AG08395 (cell line): ENCODE measurements at places on chromosomes 6 and 20.
A peak's percentile ranks its signal among the peaks of the same experiment; 100 is the strongest.

GRCh38 chr20:62177307-62177706 is 5.5 kb upstream of the MTG2 start:
- no peak for DNase-seq

DNA sequence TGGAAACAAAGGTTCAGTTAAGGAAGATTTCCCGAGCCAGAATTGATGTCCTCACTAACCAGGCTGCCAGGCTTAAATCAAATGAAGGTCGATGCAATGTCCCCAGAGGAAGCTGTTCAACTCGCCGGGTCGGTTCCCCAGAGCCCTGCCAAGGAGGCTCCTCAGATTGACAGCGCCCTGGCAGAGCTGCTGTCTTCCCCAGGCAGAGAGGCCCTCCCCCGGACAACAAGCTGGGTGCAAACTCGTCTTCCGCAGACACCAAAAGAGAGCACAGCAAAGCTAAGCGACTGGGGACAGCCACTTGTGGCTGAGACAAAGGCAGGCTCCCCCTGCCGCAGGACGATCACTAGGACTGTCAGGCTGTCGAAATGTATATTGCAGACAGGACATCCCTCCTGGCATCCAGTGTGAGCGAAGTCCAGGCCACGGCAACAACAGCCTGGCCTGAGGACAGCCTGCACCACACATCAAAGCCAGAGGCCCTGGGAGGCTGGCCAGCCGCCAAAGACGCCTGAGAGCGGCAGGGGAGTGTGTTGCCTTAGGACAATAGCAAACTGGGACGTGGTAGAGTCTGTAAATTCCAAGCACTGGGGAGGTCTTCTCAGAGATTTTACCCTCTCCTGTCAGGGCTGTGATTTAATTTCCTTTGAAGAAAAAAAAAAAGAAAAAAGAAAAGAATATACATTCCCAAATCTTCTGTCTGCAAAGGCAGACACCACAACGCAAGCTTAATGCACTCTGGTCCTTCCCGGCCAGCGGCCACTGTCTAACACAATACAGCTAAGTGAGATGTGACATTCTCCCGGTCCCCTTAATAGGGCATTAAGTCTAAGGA is 99.1 kb downstream of the HIVEP2 start:
- peak; percentile 58 for DNase-seq

DNA sequence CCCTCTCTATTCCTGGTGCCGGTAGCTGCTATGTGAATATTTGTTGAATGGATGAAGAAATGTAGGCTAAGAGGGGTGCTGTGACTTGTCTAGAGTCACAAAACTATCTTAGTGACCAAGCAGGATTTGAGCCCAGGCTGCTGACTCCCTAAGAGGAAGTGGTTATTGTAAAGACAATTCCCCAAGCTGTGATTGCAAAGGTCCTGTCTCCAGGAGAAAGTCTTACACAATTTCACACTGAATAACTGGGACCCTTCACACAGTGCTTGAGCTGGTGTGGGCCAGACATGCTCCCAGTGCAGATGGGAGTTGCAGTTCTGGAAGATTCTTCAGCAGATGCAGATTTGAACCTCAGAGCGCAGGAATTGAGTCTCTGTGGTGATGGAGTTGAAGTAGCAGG is 38.1 kb downstream of the IYD start:
- no peak for DNase-seq

DNA sequence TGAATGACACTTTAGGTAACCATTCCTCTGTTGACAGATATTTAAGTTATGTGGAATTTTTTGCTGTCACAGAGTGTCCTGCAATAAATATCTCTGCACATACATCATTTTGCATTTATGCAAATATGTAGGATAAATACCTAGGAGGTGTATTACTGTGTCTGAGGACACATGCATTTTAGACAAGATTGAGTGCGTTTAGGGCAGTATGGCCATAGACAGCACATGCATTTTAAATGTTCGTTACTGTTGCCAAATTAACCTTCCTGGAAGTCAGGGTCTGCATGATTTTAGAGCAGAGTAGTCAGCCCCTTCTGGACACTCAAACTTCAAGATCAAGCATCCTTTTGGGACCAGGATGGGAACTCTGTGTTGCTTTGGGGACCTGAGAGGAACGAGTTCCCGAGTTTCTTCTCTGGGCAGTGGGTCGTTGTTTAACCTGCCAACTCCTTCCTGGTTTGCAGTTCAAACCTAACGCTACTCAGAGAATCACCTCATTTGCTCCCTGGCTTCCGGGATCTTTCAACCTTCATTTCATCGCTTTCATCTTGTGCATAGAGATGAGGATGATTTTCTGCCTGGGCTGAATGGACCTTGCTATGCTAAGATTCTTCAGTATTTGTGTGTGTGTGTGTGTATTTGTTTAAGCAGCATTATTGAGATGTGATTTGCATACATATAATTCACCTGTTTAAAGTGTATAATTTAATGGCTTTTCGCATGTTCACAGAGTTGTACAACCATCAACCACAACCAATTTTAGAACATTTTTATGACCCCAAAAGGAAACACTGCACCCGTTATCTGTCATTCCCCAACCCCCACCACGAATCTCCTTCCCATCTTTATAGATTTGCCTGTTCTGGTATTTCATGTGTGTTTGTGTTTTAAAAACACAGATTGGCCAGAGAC is 9.8 kb downstream of the BCAS4 start:
- no peak for DNase-seq

GRCh38 chr20:1332749-1333300 is 3.9 kb upstream of the SDCBP2 start:
- peak; percentile 0 for DNase-seq

DNA sequence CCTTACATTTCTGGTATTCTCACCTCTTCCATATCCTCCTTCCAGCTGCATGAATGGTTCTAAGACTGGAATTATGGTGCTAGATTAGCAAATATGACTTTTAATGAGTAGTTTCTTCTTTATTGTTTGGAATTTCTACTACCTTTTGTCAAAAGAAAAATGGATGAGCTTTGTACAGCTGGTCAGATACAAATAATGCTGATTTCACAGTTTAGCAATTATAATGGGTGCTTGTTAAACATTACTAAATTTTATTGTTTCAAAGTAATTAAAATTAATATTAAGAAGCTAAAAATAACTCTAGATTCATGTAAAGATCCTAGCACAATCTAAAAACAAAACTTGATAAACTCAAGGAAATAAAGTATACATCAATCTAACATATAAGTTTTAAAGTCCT is 32.3 kb upstream of the BEND6 start:
- no peak for DNase-seq
